ENCODE measurements at places on chromosomes 16 and 17. TPM values are rescaled to one million over a fixed set of nuclear protein-coding genes. Genes with fewer than 3 reads are reported as not detected.
A peak's percentile ranks its signal among the peaks of the same experiment; 100 is the strongest.

DNA sequence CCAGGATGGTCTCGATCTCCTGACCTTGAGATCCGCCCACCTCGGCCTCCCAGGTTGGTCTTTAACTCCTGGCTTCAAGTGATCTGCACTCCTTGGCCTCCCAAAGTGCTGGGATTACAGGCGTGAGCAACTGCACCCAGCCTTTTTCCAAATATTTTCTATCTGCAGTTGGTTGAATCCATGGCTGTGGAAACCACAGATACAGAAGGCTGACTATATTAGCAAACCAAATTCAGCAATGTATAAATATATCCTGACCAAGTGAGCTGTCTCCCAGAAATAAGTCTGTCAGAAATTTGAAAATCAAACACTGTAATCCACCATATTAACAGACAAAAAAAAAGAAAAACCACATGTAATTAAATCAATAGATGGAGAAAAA is 9.6 kb downstream of the CFDP1 start:
- peaks cover 35% of the 10 kb centered on the region for H3K4me1 ChIP-seq
- H3K4me3 ChIP-seq: no peak overlapping the region
- DNase-seq: no peak
- H3K27ac ChIP-seq: no peak overlapping the region
- no peaks in the 10 kb centered on the region for H3K27me3 ChIP-seq
- H3K36me3 ChIP-seq: no peaks in the 10 kb centered on the region

DNA sequence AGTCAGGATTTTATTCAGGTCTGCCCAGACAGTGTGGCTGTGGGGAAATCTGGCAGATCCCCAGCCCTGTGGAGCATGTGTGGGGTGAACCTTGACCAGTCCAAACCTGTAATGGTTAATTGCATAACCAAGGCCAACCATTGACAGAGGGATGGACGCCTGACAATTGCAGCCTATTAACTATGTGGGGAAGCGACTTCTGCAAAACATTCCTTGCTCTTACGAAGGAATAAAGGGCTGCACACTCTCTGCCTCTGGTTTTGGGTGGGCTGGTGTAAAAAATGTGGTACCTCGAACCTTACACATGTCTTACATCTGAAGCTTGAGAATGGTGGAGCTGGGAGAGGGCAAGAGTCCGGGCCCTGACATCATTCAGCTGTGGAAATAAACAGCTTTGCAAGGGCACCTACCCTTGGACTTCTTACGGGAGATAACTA is 35.8 kb downstream of the MAF start:
- no peaks in the 10 kb centered on the region for H3K27me3 ChIP-seq
- no peaks in the 10 kb centered on the region for H3K36me3 ChIP-seq
- no peaks in the 10 kb centered on the region for H3K4me1 ChIP-seq
- H3K27ac ChIP-seq: no peak overlapping the region

- no peak overlapping the region for H3K4me3 ChIP-seq
- no peak overlapping the region for H3K27ac ChIP-seq
- DNase-seq: peak; percentile 31
- H3K36me3 ChIP-seq: no peaks in the 10 kb centered on the region
- no peaks in the 10 kb centered on the region for H3K27me3 ChIP-seq
Observed at GRCh38 chr16:81748476-81749198, 30.5 kb upstream of the PLCG2 start.

GRCh38 chr17:73400915-73401545 is 89.2 kb upstream of the CDC42EP4 start:
- no peak overlapping the region for H3K4me3 ChIP-seq
- no peak for DNase-seq
- no peaks in the 10 kb centered on the region for H3K36me3 ChIP-seq
- H3K27me3 ChIP-seq: no peaks in the 10 kb centered on the region
- H3K27ac ChIP-seq: no peak overlapping the region
- H3K4me1 ChIP-seq: no peaks in the 10 kb centered on the region

- H3K27me3 ChIP-seq: peaks cover 4% of the 10 kb centered on the region
- peaks cover 18% of the 10 kb centered on the region for H3K4me1 ChIP-seq
- H3K27ac ChIP-seq: no peak overlapping the region
- H3K4me3 ChIP-seq: no peak overlapping the region
- DNase-seq: no peak
Observed at GRCh38 chr16:85302018-85302847, 190.0 kb upstream of the CIBAR2 start.

GRCh38 chr16:81445966-81446906 is 1.6 kb downstream of the CMIP start:
- peaks cover 11% of the 10 kb centered on the region for H3K36me3 ChIP-seq
- H3K27ac ChIP-seq: peak overlapping the region; percentile 76
- H3K27me3 ChIP-seq: no peaks in the 10 kb centered on the region

- H3K36me3 ChIP-seq: no peaks in the 10 kb centered on the region
- H3K27me3 ChIP-seq: peaks cover 11% of the 10 kb centered on the region
- H3K27ac ChIP-seq: no peak overlapping the region
- H3K4me1 ChIP-seq: peaks cover 2% of the 10 kb centered on the region
Observed at GRCh38 chr16:23014592-23014991, 134.7 kb downstream of the USP31 start.

- H3K4me3 ChIP-seq: peak within 1 kb of the TSS; percentile 90
- no peaks in the 10 kb centered on the region for H3K27me3 ChIP-seq
- peaks cover 22% of the 10 kb centered on the region for H3K4me1 ChIP-seq
- H3K27ac ChIP-seq: peak within 1 kb of the TSS; percentile 91
- peak; percentile 93 for DNase-seq
Observed at GRCh38 chr17:17206124-17206912, at the start of gene PLD6. Gene PLD6 (minus strand): TSS chr17:17206333. CDS start chr17:17206286, 47 bp downstream.

DNA sequence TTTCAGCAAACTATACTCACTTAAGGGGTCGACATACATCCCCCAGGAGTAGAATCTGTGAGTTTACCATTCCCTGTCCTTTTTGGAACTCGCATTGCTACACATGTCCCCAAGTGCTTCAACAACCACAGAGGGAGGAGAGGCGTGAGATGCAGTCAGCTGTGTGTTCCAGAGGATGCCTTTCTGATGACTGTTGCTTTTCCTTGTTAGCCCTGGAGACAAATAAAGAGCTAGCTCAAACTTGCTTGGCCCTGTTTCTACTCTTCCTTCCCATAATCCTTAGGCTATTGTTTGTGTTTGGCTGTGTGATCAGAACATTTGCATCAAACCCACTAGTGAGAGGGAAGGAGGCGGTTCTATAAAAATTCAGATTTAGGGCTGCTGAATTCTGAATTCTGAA is 264.0 kb downstream of the ENGASE start:
- H3K27ac ChIP-seq: no peak overlapping the region
- no peaks in the 10 kb centered on the region for H3K4me1 ChIP-seq
- no peak for DNase-seq

GRCh38 chr17:7916385-7916682 is 245 bp upstream of the RNF227 start:
- H3K4me1 ChIP-seq: peaks cover 29% of the 10 kb centered on the region
- peak overlapping the region; percentile 57 for H3K4me3 ChIP-seq
- peaks cover 6% of the 10 kb centered on the region for H3K36me3 ChIP-seq
- no peaks in the 10 kb centered on the region for H3K27me3 ChIP-seq

DNA sequence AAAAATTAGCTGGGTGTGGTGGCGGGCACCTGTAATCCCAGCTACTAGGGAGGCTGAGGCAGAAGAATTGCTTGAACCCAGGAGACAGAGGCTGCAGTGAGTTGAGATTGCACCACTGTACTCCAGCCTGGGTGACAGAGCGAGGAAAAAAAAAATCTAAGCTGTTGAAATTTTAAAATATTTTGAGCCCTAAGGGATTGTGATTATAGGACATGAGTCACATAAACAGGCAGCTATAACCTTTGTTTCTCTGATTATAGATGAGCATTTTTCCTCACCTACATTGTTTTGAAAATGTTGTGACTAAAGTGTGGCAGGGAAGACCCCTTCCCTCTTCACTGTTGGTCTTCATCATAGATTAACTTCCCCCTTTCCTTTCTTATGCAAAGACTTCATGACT is 135.5 kb downstream of the MGAT5B start:
- no peak overlapping the region for H3K27ac ChIP-seq
- no peaks in the 10 kb centered on the region for H3K36me3 ChIP-seq
- H3K4me1 ChIP-seq: peaks cover 10% of the 10 kb centered on the region
- no peak for DNase-seq
- H3K4me3 ChIP-seq: no peak overlapping the region
- peaks cover 4% of the 10 kb centered on the region for H3K27me3 ChIP-seq

- no peak overlapping the region for H3K4me3 ChIP-seq
- no peaks in the 10 kb centered on the region for H3K36me3 ChIP-seq
- H3K27ac ChIP-seq: no peak overlapping the region
- peaks cover 2% of the 10 kb centered on the region for H3K27me3 ChIP-seq
Observed at GRCh38 chr17:83151442-83152226, 72.2 kb downstream of the METRNL start.

GRCh38 chr17:65990593-65990992 is 201.3 kb downstream of the CEP112 start:
- H3K36me3 ChIP-seq: peaks cover 3% of the 10 kb centered on the region
- no peaks in the 10 kb centered on the region for H3K27me3 ChIP-seq
- no peak overlapping the region for H3K4me3 ChIP-seq
- no peak overlapping the region for H3K27ac ChIP-seq
- DNase-seq: no peak

GRCh38 chr17:2368359-2368758 is 31.1 kb downstream of the SGSM2 start:
- H3K4me1 ChIP-seq: no peaks in the 10 kb centered on the region
- H3K36me3 ChIP-seq: peaks cover 6% of the 10 kb centered on the region
- H3K4me3 ChIP-seq: no peak overlapping the region
- no peak overlapping the region for H3K27ac ChIP-seq

- no peaks in the 10 kb centered on the region for H3K27me3 ChIP-seq
- H3K27ac ChIP-seq: no peak overlapping the region
- H3K4me1 ChIP-seq: peaks cover 27% of the 10 kb centered on the region
Observed at GRCh38 chr17:35546487-35546886, 9.0 kb upstream of the SLFN12L start.

GRCh38 chr16:71288570-71288889 is 672 bp downstream of the CMTR2 start:
- H3K27ac ChIP-seq: peak overlapping the region; percentile 88
- peaks cover 11% of the 10 kb centered on the region for H3K27me3 ChIP-seq
- peaks cover 16% of the 10 kb centered on the region for H3K4me1 ChIP-seq
- DNase-seq: no peak

- H3K4me3 ChIP-seq: no peak overlapping the region
- DNase-seq: no peak
- no peaks in the 10 kb centered on the region for H3K27me3 ChIP-seq
- peaks cover 4% of the 10 kb centered on the region for H3K36me3 ChIP-seq
- no peak overlapping the region for H3K27ac ChIP-seq
Observed at GRCh38 chr16:24988129-24988518, 27.0 kb downstream of the ARHGAP17 start.

DNA sequence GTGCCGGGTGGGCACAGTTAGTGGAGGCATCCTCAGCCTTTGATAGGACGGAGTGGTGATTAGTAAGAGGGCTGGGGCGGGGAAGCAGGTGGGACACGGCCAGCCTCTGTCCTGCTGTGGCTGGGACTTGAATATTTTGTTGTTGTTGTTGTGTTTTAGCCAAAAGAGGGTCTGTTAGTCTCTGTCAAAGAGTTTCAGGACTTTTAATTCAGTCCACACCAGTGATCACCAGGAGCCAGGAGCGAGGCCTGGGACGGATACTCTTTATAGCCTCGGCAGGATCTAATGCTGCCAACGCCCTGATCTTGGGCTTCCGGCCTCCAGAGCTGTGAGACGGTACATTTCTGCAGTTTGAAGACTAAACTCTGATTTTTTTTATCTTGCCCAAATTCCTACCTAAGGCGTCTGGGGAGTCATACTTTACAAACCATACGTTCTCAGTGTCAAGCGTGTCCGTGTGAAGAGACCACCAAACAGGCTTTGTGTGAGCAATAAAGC is 2.9 kb upstream of the RNF213 start:
- peaks cover 78% of the 10 kb centered on the region for H3K4me1 ChIP-seq
- H3K27me3 ChIP-seq: no peaks in the 10 kb centered on the region
- no peak for DNase-seq
- H3K4me3 ChIP-seq: peak overlapping the region; percentile 85
- peaks cover 6% of the 10 kb centered on the region for H3K36me3 ChIP-seq

GRCh38 chr17:1829216-1829591 is 498 bp downstream of the SMYD4 start:
- peaks cover 50% of the 10 kb centered on the region for H3K4me1 ChIP-seq
- H3K27ac ChIP-seq: peak overlapping the region; percentile 76
- peak; percentile 25 for DNase-seq
- peaks cover 28% of the 10 kb centered on the region for H3K36me3 ChIP-seq
- H3K27me3 ChIP-seq: no peaks in the 10 kb centered on the region

- H3K27ac ChIP-seq: no peak overlapping the region
- peaks cover under 1% of the 10 kb centered on the region for H3K27me3 ChIP-seq
- no peak for DNase-seq
Observed at GRCh38 chr17:4733073-4733531, 1.9 kb downstream of the MED11 start.

DNA sequence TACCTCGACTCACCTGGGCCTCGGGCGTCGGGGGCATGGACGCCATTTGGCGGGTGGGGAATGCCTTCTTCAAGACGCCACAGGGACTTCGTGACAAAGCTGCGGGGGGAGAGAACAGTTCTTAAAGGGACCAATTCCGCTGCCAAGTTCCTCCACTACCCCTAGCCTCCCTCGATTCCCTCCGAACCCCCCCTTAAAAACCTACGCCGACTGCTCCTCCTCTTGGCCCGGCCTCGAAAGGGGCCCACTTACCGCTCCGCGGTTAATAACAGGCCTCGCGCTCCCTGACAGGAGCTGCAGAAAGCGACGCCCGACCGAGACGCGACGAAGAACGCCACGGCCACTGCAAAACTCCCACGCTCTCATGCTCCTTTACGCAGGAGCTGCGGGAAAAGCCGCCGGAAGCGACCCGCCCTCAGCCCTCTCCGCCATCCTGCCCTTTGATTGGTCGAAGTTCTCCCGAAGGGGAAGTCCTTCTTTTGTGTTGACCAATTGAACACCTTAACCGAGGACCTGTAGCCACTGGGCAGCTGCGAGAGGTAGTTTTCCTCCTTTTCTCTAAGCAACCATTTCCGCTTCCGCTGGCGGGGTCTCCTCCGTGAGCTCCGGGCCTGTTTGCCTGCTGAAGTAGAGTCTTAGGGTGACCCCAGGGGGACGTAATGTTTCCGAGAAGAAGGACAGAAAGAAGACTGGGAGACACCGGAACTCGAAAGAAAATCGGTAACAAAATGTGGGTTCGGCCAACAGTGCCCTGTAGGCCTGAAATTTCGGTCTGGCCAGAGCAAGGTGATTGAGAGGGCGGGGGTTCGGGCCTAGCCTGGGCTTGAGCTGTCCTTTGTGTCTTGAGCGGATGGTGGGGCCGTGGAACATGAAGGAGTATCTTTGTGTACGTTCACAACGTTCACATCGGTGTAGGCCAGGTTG is at the start of the genes NAA60 and ZNF597:
Gene NAA60, plus strand, starts transcription at position 573 of the 924 bp plus-strand sequence. CDS start 32,548 bp downstream, outside the sequence.
Gene ZNF597, minus strand, starts transcription at position 397 of the 924 bp plus-strand sequence. Its CDS starts 351 bp downstream, at position 46.
- peak within 1 kb of the TSS; percentile 95 for H3K27ac ChIP-seq
- H3K4me3 ChIP-seq: peak within 1 kb of the TSS; percentile 97
- peak; percentile 89 for DNase-seq
- peaks cover 15% of the 10 kb centered on the region for H3K4me1 ChIP-seq
- H3K27me3 ChIP-seq: no peaks in the 10 kb centered on the region

- no peaks in the 10 kb centered on the region for H3K36me3 ChIP-seq
- no peaks in the 10 kb centered on the region for H3K27me3 ChIP-seq
- no peak overlapping the region for H3K27ac ChIP-seq
- H3K4me1 ChIP-seq: no peaks in the 10 kb centered on the region
- no peak overlapping the region for H3K4me3 ChIP-seq
Observed at GRCh38 chr16:73196670-73197069, 148.7 kb upstream of the ZFHX3 start.

- H3K27ac ChIP-seq: no peak overlapping the region
- H3K4me3 ChIP-seq: no peak overlapping the region
- no peaks in the 10 kb centered on the region for H3K36me3 ChIP-seq
- DNase-seq: no peak
Observed at GRCh38 chr17:81428516-81428915, 33.3 kb downstream of the BAHCC1 start.

ST6GALNAC2 gene
- total RNA-seq: 0.51 TPM

BCL6B gene
- total RNA-seq: 1.3 TPM

SEPTIN12 gene
- total RNA-seq: not detected

NPIPA3 gene
- total RNA-seq: 2.1 TPM

MEIOC gene
- total RNA-seq: 0.46 TPM

AXIN2 gene
- total RNA-seq: 4.4 TPM

SLX4 gene
- 13.4 TPM for total RNA-seq

AURKB gene
- total RNA-seq: 184 TPM

KIFC3 gene
- total RNA-seq: 0.83 TPM

FBXW10 gene
- not detected for total RNA-seq

PIMREG gene
- 16.7 TPM for total RNA-seq

TUBB3 gene
- 1.4 TPM for total RNA-seq
